ENCODE measurements at places on chromosomes 3 and 15.

DNA sequence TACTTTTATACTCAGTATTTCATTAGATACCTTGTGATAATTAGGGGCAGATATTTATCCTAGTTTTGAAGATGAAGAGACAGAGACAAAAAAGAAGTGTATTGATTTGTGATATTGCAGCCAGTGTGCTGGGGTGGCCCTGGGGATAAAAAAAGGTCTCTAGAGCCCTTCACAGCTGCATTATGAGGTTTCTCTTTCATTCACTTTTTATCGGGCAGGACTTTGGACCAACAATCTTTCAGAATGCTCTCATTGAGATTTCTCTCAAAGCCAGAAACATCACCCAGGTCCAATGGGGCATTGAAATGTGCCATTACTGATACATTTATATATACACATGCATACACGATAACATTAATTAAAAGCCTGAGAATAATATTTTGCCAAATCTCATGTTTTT, 20.5 kb upstream of the SELENOT start:
- no peak for DNase-seq

GRCh38 chr3:159766563-159767185, 222.0 kb upstream of the IL12A start:
- DNase-seq, result no peak

GRCh38 chr15:48190932-48191573, 412 bp upstream of the CTXN2 start:
- no peak for DNase-seq

DNA sequence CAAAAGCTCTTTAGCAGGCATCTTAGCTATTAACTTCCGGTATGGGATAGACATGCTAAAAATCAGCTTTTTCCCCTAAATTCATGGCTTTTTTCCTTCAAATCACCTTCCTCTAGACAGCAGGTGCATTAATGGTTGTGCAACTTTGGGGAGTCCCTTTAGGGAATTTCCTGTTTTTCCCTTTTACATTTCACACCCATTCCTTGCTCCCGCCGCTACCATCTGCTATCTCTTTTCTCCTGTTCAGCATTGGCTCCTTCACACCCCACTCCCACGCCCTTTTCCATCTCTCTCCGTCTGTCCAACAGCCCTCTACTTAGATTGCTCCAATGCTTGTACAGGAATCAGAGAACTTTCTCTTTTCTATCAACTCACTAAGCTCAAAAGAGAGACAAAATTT, 43.4 kb downstream of the FEZF2 start:
- no peak for DNase-seq

- DNase-seq, result no peak
Measured at GRCh38 chr3:124227150-124227630, 235.3 kb upstream of the ROPN1 start.

GRCh38 chr3:160448845-160449635, 546 bp downstream of the TRIM59 start:
- DNase-seq, result no peak

DNA sequence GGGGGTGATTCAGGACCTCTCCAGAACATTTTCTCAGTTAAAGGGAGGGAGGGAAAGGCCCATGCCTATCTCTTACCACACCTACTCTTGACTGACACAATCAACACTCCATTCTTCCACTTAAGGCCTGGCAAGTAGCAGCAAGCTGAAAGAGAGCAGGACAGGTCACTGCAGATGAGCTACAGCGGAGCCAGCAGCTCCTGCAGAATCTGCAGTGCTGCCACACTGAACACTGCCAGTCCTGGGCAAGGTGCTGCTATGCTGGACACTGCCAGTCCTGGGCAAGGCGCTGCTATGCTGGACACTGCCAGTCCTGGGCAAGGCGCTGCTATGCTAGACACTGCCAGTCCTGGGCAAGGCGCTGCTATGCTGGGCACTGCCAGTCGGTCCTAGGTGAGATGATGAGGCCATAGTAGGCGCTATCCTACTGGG, 143.7 kb downstream of the MYLK start:
- no peak for DNase-seq

DNA sequence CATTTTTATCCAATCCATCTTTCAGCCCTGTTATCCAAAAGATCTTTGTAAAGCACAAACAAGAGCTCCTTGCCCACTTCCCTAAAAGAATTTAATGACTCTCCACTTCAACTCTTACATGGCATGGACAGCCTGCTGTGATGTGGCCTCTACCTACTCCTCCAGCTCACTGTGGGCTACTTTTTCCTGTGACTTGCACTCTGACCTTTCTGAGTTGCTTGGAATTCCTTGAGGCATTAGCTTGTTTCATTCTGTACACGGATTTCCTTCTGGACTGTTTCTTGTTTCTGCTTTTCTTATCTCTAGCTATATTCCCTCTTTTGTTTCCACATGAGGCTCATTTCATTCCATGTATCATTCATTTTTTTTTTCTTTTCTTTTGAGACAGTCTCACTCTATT, 15.2 kb downstream of the QTRT2 start:
- DNase-seq, result no peak

DNA sequence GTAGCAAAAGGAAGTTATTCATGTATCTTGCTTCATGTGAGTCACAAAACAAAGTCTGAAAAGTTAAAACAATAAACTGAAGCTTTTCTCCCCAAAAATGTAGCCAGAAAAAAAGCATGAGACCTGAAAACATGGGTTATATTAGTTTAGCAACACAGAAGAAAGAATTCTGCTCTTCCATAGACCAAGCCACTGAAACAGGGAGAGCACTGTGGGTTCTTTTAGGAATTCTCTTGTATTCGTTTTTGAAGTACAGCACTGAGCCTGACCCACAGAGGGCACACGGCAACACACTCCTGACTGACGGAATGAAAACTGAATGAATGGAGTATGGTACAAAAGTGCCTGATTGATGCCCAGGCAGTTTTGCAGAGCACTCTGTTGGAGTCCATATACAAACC, 66.6 kb downstream of the TM4SF4 start:
- DNase-seq, result no peak

DNA sequence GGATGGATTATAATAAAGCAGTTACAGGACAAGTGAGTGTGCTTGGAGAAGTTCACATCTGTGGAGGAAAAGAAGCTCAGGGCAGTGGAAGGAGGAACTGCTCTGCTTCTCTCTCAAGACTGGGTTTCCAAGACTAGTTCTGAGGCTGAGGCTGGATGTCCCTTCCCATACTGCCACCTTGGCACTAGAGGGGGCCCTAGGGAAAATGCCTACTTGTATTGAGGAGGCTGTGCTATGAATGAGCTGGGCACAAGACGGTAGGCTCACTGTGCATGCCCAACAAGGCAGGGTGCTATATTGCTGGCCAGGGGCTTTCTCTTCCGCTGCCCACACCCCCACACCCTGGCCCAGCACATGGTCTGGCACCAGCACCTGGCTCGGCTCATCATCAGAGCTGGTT, 65.2 kb downstream of the SLCO2A1 start:
- no peak for DNase-seq

GRCh38 chr3:50179710-50180109, 11.7 kb upstream of the GNAT1 start:
- DNase-seq, result no peak

DNA sequence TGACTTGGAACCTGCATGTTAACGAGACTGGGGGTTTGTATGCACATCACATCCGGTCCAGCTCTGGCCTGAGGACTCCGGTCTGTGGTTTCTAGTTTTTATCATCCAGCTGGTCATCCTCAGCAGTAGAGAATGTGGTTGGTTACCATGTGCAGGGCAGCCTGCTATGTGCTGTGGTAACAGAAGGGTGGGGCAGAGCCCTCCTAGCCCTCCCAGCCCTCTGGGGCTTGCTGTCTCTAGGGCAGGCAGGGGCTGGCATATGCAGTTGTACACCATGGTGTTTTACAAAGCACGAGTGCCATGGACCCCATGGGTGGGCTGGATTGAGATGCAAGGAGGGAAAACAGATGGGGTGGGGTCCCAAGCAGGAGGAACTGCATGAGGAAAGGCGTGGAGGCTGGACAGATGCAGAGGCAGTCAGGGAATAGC, 70.2 kb downstream of the APBA2 start:
- no peak for DNase-seq

- DNase-seq, result no peak
Measured at GRCh38 chr3:58041182-58041825, 33.1 kb downstream of the FLNB start.

DNA sequence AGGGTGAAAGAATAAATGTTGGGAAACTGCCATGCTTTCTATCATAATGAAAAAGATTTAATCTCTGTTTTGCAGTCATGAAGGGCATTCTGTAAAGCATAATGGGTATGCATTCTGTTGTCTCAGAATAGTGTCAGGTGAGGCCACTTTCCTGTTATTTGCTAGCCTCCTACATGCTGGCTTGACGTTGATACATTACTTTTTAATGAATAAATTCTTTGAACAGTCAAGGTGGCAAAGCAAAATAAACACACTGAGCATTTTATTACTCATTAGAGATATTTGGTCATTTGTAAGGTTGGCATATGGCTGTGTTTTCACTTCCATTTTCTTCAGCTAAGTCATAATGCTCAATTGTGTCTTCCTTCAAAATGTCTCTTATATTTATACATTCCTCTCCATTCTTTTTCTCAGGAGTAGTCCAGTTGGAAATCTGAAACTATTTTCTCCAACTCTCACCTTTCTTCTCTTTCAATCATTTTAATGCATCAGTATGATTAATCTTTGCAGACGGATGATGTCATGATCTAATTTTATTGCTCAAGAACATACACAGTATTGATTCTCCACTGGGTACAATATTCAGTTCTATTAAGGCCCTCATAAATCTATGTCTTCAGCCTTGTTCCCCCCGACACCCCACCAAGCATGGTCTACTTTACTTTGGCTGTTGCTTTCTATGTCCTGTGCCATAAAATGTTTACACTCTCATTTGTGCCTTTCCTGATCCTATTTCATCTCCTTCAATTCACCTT, 290.7 kb downstream of the GBE1 start:
- DNase-seq, result no peak

- DNase-seq, result no peak
Measured at GRCh38 chr3:155676252-155676981, 68.5 kb downstream of the PLCH1 start.

DNA sequence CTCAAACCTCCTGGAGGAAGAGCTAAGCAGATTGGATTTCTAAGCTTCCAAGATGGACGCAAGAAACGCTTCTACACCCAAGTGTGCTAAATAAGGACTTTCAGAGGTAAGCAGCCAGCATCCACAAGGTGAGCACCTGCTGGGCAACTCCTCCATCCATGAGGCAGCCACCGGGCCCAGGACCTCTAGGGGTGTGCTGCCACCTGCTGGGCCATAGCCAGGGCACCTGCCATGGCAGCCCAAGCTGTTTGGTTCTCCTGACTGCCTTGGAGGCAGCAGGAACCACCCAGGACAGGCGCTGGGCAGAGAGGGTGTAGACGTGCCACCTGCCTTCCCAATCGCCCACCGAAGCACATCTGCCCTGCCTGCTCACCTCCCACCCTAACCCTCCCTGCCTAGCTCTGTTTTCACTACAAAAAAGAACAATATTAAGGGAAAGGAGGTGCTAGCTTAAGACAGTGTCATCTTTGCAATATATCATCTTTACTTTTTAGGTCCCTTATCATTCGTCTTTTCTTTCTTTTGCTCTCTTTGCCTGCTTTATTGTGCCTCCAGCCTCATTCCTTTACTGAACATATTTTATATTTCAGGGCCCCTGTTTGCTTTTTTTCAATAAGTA, 12.9 kb downstream of the C15orf62 start:
- peak; percentile 70 for DNase-seq

GRCh38 chr15:64354688-64355344, 1.2 kb downstream of the CSNK1G1 start:
- no peak for DNase-seq

DNA sequence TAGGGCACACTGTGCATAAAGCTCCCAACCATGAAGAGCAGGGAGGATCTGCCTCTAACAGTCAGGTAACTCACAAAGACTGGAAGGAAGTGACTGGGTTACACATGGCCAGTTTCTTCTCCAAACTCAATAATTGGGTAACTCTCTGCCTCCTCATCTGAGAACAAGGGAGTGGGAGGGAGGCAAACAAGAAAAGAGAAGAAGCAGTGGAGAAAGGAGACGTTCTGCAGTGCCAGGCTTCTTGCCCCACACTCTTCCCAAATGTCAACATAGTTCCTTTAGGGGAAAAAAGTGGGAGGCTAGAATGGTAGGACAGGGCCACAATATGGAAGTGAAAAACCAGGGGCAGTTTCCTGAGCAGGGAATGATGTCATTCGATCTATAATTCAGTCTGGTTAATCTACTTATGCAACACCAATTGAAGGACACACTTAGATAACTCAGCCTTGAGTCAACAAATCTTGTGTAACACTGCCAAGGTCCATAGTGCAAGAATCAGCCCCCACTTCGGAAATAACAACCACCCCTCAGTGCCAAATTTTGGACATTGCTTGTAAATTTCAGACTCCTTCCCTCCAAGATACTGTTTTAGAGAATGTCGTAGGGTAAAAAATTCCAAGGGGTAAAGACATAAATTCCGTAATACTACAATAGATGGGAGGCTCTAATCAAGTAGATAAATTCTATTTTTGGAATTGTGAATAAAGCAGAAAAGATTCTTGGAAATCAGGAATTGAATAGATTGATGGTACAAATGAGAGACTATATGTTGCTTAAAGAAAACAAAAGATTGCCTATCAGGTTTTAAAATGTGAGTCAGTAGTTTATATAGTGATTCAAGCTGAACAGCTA, 143.0 kb downstream of the LPP start:
- DNase-seq, result no peak

GRCh38 chr3:120554812-120555606, 41.1 kb upstream of the NDUFB4 start:
- DNase-seq, result no peak

GRCh38 chr3:129077222-129077621, 16.6 kb downstream of the GP9 start:
- no peak for DNase-seq

- DNase-seq, result no peak
Measured at GRCh38 chr3:57981483-57982087, 26.6 kb upstream of the FLNB start.

GRCh38 chr15:62510791-62511190, 345.7 kb upstream of the C2CD4B start:
- DNase-seq, result no peak

DNA sequence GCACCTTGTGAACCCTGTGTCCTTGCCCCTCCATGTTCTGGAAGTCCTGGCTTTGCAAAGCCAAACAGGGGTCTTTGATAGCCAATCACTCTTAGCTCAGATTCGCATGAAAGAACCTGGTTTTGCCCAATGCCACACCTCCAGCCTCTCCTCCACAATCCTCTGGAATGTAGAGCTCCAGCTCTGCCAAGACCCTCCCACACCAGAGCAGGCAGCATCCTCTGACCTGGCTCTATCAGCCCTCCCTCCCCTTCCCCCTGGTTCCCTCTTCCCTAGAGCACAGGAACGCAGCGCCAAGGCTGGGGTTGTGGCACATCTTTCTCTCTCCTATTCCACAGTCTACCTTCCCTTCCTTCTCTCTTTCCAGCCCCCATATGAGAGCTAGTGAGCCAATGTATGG, 133.3 kb downstream of the RPLP1 start:
- no peak for DNase-seq

DNA sequence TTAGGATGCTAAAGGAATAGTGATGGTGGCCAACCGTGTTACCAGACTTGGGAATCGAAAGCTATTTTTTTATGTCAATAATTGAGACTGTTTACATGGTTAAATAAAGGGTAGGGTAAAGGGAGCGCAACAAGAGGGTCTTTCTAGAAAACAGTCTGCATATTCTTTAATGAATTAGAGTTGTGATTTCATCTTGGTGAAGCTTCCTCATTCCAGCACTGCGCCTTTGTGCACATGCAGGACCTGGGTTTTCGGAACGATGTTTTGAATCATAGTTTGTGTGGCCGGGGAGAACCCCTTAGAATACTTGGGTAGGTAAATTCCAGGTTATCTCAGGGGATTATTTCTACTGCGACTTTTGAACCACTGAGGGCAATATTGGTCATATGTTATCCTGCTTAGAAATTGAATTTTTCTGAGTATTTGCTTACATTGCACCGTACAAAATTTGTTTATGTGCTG, 1.3 kb downstream of the PIK3CA start:
- no peak for DNase-seq
